ENCODE measurements at places on chromosomes 7 and 10. TPM values are rescaled to one million over a fixed set of nuclear protein-coding genes. Genes with fewer than 3 reads are reported as not detected.

The GIMAP2 gene
- 40.4 TPM for total RNA-seq

The GUSB gene
- total RNA-seq = 48.1 TPM

The ELAPOR2 gene
- total RNA-seq = 2.4 TPM

The PTPN20 gene
- 0.61 TPM for total RNA-seq

The OR6B1 gene
- total RNA-seq = not detected

The AGK gene
- 88.5 TPM for total RNA-seq

The SPDYE2 gene
- not detected for total RNA-seq
